ENCODE measurements at places on chromosomes 1 and 21. TPM values are rescaled to one million over a fixed set of nuclear protein-coding genes. Genes with fewer than 3 reads are reported as not detected.

DNA sequence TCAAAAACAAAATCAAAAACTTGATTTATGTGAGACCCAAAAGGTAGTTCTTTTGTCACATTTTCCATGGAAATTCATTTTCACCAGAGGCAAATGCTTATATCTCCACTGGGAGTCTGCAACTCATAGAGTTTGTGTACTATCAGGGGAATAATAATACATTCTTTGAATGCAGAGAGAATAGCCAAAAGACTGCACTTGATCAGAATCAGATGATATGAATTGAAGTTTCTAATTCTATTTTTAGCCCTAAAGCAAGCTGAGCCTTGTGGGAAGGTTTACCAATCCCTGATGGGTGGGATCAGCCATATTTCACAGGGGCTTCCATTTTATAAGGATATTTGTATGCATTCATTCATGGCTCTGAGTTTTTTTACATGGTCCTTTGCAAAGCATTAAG, 49.6 kb downstream of the TSEN15 start:
- no peak for DNase-seq

GRCh38 chr1:183632964-183633363, 2.6 kb downstream of the ARPC5 start:
- no peak for DNase-seq

GRCh38 chr21:42513151-42513984, at the start of gene SLC37A1:
Gene SLC37A1, plus strand, starts transcription at chr21:42513852. Its CDS starts 4,603 bp downstream, at chr21:42518455.
- DNase-seq = no peak

DNA sequence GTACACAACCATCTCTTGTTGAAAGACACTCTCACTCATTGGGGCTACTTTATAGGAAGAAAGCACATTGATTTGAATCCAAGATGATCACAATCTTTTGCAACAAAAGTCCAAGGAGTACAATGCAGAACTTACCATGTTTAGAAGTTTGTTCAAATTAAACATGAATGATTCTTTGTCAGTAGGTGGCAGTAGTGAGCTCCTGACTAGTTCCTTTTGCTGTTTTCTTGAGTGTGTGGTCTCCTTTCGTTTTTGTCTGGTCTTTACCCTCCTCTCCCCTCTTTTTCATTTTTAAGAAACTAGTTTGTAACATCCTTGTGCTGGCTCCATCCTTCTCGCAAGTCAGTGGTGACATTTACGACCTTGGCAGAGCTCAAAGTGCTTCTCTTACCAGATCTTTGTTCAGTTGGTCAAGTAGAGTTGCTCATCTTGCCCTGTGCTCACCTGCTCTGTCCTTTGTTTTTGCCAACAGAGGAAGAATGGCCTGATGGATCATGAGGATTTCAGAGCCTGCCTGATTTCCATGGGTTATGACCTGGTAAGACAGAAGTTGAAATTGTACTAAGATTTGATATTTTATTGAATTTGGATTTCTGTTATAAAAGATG, 35.7 kb upstream of the MTR start:
- DNase-seq = no peak

Gene E2F2
- 6.5 TPM for polyA plus RNA-seq

Gene SMIM1
- polyA plus RNA-seq = 28.5 TPM

Gene CCDC181
- 9.0 TPM for polyA plus RNA-seq
